Peyer's patch (tissue), 4 donors: ENCODE measurements at places on chromosomes 16 and 17. TPM values are rescaled to one million over a fixed set of nuclear protein-coding genes. Genes with fewer than 3 reads are reported as not detected.
A peak's percentile ranks its signal among the peaks of the same experiment; 100 is the strongest.

DNA sequence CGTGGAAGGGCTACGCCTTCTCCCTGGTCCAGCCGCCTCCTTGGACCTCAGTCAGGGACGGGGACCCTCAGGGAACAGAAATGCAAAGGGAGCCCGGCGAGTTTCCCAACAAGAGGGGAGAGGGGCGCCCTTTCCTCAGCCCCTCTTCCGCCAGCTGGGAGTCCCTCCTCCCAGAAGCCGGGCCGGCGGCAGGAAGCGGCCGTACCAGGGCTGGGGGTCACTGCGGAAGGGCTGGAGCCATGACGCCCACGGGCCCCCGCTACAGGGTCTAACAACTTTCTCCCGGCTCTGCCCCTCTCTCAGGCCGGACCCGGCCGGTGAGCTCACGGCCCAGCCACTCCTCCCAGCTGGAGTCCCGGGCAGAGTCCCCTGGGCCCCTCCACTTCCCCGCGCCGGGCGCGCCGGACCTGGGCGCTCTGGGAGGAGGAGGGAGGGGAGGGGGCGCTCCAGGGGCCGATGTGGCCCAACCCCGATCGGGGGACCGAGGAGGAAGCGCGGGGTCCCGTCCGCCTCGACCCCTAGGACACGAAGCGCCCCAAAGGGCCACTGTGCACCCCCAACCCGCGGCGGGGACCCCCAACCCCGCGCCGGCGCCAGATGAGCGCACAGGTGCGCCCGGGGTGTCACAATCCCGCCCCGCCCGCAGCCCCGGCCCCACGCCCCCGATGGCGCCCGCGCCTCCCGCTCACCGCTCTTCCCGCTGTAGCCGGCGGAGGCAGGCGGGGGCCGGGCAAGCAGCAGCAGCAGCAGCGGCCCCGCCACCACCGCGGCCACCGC is 578 bp downstream of the PGAP6 start:
- H3K27ac ChIP-seq = peak overlapping the region; percentile 82
- DNase-seq = no peak
- H3K36me3 ChIP-seq = no peaks in the 10 kb centered on the region
- no peaks in the 10 kb centered on the region for H3K27me3 ChIP-seq

NOXO1 gene
- total RNA-seq = 10.7 TPM

DNA sequence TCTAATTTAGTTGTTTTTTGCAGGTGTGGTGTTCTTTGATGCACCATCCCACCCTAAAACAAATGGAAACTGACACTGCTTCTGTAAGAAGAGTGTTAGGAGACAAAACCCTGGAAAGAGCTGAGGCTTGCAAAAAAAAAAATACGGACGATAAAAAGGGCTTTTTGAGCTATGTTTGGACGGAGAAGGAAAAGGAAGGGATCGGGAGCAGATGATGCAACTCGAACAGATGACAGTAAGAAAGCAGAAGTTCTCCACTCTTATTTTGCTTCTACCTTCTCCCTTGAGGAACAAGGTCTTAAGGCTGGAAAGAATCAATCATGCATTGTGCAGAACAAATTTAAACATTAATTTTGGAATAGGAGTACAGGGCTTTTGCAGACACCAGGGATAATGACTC is 136.7 kb downstream of the MAF start:
- no peak overlapping the region for H3K4me3 ChIP-seq
- no peaks in the 10 kb centered on the region for H3K4me1 ChIP-seq
- no peak overlapping the region for H3K27ac ChIP-seq

DNA sequence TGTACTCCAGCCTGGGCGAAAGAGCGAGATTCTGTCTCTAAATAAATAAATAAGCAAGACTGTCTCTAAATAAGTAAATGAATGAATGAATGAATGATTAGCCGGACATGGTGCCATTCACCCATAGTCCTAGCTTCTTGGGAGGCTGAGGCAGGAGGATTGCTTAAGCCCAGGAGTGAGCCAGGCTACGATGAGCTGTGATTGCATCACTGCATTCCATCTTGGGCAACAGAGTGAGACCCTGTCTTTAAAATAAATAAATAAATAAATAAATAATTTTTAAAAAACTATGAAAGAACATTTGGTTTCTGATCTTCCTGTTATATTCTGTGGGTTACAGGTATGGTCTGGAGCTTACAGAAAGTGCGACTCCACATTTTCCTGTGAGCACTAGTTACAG is 65.0 kb downstream of the C17orf58 start:
- no peaks in the 10 kb centered on the region for H3K36me3 ChIP-seq
- DNase-seq = no peak
- H3K27me3 ChIP-seq = no peaks in the 10 kb centered on the region
- H3K4me3 ChIP-seq = no peak overlapping the region
- no peak overlapping the region for H3K27ac ChIP-seq
- no peaks in the 10 kb centered on the region for H3K4me1 ChIP-seq

- H3K36me3 ChIP-seq = no peaks in the 10 kb centered on the region
- peak overlapping the region; percentile 86 for H3K27ac ChIP-seq
- H3K4me3 ChIP-seq = peak overlapping the region; percentile 58
- H3K4me1 ChIP-seq = peaks cover 9% of the 10 kb centered on the region
- H3K27me3 ChIP-seq = no peaks in the 10 kb centered on the region
These were observed 1.2 kb upstream of the GLIS2 start for GRCh38 chr16:4314532-4315185.

GEMIN4 gene
- 18.8 TPM for total RNA-seq

SPATA33 gene
- 13.9 TPM for total RNA-seq

GRCh38 chr17:15087946-15088345 is 177.2 kb downstream of the PMP22 start:
- no peaks in the 10 kb centered on the region for H3K4me1 ChIP-seq
- no peak overlapping the region for H3K4me3 ChIP-seq
- no peaks in the 10 kb centered on the region for H3K36me3 ChIP-seq
- H3K27me3 ChIP-seq = no peaks in the 10 kb centered on the region

BCO1 gene
- total RNA-seq = 16.0 TPM

DNA sequence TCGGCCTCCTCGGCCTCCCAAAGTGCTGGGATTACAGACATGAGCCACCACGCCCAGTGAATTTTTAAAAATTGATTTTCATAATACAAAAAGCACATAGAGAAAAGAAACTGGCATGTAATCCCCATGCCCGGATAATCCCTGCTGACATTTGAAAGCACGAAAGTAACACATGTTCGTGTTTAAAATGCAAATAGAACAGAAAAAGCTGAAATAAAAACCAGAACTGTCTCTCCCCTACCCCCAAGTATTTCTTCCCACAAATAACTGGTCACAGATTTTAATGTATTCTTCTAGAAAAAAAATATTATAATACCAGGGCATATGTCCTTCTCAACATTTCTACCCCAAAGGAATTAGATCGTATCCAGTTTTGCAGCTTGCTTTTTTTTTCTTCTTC is 222.9 kb downstream of the SLC39A11 start:
- H3K27me3 ChIP-seq = no peaks in the 10 kb centered on the region
- no peak for DNase-seq
- H3K4me1 ChIP-seq = no peaks in the 10 kb centered on the region
- no peak overlapping the region for H3K4me3 ChIP-seq
- H3K27ac ChIP-seq = no peak overlapping the region

DNA sequence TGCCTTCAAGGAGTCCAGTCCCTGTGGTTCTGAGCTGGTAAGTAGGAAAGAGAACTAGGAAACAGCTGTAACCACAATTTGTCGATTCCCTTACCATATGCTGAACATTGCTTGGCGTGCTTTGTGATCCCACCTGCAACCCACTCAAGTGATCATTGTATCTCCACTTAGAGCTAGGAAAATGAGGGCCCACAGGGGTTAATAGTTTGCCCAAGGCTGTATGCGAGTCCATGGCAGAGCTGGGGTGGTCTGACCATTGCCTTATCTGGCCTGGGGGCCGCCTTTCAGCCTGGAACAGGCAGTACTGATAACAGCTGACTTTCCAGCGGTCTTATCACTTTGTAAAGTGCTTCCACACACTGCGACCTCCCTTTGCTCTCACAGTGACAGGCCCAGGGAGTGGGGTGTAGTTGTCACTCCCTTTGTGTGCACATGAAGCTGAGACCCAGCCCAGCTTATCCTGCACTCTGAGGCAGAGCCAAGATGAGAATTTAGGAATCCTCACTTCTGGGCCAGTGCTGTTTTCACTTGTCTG is 9.8 kb downstream of the MYL4 start:
- H3K4me3 ChIP-seq = no peak overlapping the region
- no peak overlapping the region for H3K27ac ChIP-seq
- H3K27me3 ChIP-seq = no peaks in the 10 kb centered on the region
- DNase-seq = no peak

GRCh38 chr16:78635807-78636206 is 536.4 kb downstream of the WWOX start:
- DNase-seq = no peak
- no peak overlapping the region for H3K4me3 ChIP-seq
- no peaks in the 10 kb centered on the region for H3K4me1 ChIP-seq
- H3K27ac ChIP-seq = no peak overlapping the region
- no peaks in the 10 kb centered on the region for H3K27me3 ChIP-seq

GRCh38 chr16:87534751-87535150 is 41.9 kb upstream of the ZCCHC14 start:
- H3K4me1 ChIP-seq = no peaks in the 10 kb centered on the region
- no peaks in the 10 kb centered on the region for H3K27me3 ChIP-seq
- DNase-seq = no peak
- no peak overlapping the region for H3K27ac ChIP-seq
- H3K4me3 ChIP-seq = no peak overlapping the region
- no peaks in the 10 kb centered on the region for H3K36me3 ChIP-seq

DNA sequence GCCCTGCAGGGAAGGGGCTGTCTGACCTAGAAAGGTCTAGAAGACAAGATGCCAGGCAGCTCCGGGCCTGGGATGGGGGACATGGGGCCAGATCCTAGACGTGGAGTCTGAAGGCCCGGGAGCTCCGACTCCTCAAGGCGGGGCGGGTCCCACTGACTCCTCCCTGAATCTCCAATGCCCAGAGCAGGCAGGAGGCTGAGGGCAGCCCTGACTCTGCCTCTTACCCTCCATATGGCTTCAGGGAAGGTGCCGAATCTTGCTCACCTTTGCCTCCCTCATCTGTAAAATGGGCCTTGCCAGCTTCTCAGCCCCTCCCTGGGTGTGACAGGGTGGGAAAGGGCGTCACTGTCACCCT is 14.8 kb downstream of the VASN start:
- H3K27ac ChIP-seq = peak overlapping the region; percentile 2
- no peak for DNase-seq
- no peak overlapping the region for H3K4me3 ChIP-seq
- no peaks in the 10 kb centered on the region for H3K27me3 ChIP-seq

DNA sequence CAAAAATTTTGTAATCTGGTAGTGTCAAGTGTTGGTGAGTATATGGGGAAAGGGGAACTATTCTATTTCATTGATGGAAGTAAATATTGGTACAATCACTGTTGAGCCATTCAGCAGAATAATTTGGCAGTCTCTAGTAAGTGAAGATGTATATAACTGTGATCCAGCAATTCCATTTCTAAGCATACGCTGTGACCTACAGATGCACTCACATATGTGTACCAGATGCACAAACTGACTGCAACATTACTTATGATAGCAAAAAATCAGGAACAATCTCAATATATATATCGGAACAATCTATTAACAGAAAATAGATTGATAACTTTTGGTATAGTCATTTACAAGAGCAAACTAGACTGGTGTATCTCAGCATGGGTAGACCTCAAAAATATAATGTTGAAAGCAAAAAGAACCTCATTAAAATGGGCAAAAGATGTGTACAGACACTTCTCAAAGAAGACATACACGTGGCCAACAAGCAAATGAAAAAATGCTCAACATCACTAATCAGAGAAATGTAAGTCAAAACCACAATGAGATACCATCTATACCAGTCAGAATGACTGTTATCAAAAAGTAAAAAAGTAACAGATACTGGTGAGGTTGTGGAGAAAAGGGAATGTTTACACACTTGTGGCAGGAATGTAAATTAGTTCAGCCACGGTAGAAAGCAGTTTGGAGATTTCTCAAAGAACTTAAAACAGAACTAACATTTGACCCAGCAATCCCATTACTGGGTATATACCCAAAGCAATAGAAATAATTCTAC is 20.7 kb downstream of the ADAP2 start:
- no peak overlapping the region for H3K4me3 ChIP-seq
- no peak for DNase-seq
- H3K27me3 ChIP-seq = no peaks in the 10 kb centered on the region
- no peaks in the 10 kb centered on the region for H3K4me1 ChIP-seq

GRCh38 chr17:43755389-43755875 is 3.2 kb downstream of the SOST start:
- no peak for DNase-seq
- no peaks in the 10 kb centered on the region for H3K36me3 ChIP-seq
- no peaks in the 10 kb centered on the region for H3K4me1 ChIP-seq

DNA sequence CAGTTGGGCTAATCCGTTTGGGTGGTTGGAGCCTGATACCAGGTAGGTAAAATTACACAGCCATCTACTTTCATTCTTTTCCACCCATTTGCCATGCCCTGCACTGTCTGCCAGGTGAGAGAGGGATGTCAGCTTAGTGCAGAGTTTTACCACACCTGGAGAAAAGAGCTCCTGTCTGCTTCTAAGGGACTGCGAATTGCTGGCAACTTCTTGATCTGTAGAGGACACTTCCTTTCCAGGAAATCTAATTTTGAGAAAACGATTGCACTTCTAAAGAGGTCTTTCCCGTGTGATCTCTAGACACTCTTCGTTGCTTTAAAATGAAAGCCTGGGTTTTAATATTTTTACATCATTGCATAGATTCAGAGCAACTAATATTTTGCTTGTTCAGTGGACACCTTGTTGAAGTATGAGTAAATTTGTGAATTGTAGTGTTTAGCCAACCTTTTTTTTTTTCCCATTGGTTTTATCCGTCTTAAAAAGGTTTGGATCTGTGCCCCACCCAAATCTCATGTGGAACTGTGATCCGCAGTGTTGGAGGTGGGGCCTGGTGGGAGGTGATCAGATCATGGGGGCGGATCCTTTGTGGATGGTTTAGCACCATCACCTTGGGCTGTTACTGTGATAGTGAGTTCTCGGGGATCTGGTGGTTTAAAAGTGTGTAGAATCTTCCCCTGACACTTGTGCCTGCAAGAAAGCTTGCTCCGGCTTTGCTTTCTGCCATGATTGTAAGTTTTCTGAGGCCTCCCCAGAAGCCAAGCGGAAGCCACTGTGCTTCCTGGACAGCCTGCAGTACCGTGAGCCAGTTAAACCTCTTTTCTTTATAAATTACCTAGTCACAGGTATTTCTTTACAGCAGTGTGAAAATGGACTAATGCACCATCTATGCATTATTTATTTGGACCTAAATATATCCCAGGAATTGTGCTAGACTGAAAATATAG is 104.6 kb downstream of the PRKCA start:
- H3K27ac ChIP-seq = no peak overlapping the region
- DNase-seq = no peak
- H3K4me1 ChIP-seq = no peaks in the 10 kb centered on the region
